Smooth muscle cell of the coronary artery (primary cell): ENCODE measurements at places on chromosomes 4 and X. TPM values are rescaled to one million over a fixed set of nuclear protein-coding genes. Genes with fewer than 3 reads are reported as not detected.

The ANOS1 gene
- 0.94 and 11.7 TPM in 2 replicates for total RNA-seq

The SEC31A gene
- 259 and 285 TPM in 2 replicates for total RNA-seq

The UGT2B10 gene
- not detected in 2 replicates for total RNA-seq

The NR3C2 gene
- 0.75 and 1.5 TPM in 2 replicates for total RNA-seq

The CXCL11 gene
- not detected in 2 replicates for total RNA-seq

The CSAG3 gene
- not detected in 2 replicates for total RNA-seq

The DDIT4L gene
- total RNA-seq, result 1.1 and 2.7 TPM in 2 replicates

The CTAG1B gene
- not detected in 2 replicates for total RNA-seq

The RBM47 gene
- 0.38 and 5.0 TPM in 2 replicates for total RNA-seq

The VSIG4 gene
- not detected in 2 replicates for total RNA-seq

The SYTL4 gene
- 1.7 and 20.6 TPM in 2 replicates for total RNA-seq

The MAGEB2 gene
- not detected in 2 replicates for total RNA-seq

The BMP3 gene
- total RNA-seq, result under 0.01 and 0.12 TPM in 2 replicates

The HOPX gene
- total RNA-seq, result 0.23 TPM in 1 of 2 replicates, not detected in the other

The SSX7 gene
- total RNA-seq, result not detected in 2 replicates

The KLHL34 gene
- not detected in 2 replicates for total RNA-seq

The SASH3 gene
- total RNA-seq, result not detected in 2 replicates

The SMIM31 gene
- not detected in 2 replicates for total RNA-seq

The ADAMTS3 gene
- 1.6 and 5.0 TPM in 2 replicates for total RNA-seq

The CLDN34 gene
- total RNA-seq, result not detected in 2 replicates

The GPR173 gene
- 1.4 and 4.2 TPM in 2 replicates for total RNA-seq

The GRIA3 gene
- 2.5 and 31.9 TPM in 2 replicates for total RNA-seq

The HAND2 gene
- 9.1 and 12.6 TPM in 2 replicates for total RNA-seq

The NLGN3 gene
- 0.08 and 0.35 TPM in 2 replicates for total RNA-seq

The NUDT10 gene
- 0.35 and 1.1 TPM in 2 replicates for total RNA-seq

The STAP1 gene
- total RNA-seq, result not detected in 2 replicates

The POU4F2 gene
- total RNA-seq, result not detected in 2 replicates

The ZBTB33 gene
- total RNA-seq, result 6.1 and 9.5 TPM in 2 replicates

The BGN gene
- total RNA-seq, result 10.5 and 118 TPM in 2 replicates

The MAGEA11 gene
- total RNA-seq, result not detected in 2 replicates

The AREG gene
- 0.47 TPM in 1 of 2 replicates, not detected in the other for total RNA-seq

The RIPPLY1 gene
- not detected in 2 replicates for total RNA-seq

The ERAS gene
- not detected in 2 replicates for total RNA-seq

The TLR8 gene
- not detected in 2 replicates for total RNA-seq

The CT45A3 gene
- not detected in 2 replicates for total RNA-seq

The SORCS2 gene
- 0.15 and 0.23 TPM in 2 replicates for total RNA-seq

The TLL1 gene
- 0.08 and 0.12 TPM in 2 replicates for total RNA-seq

The PPP1R2C gene
- not detected in 2 replicates for total RNA-seq

The F11 gene
- total RNA-seq, result not detected in 2 replicates

The PPEF2 gene
- total RNA-seq, result not detected in 2 replicates

The CTSO gene
- total RNA-seq, result 6.5 and 15.4 TPM in 2 replicates

The FRG2 gene
- not detected in 2 replicates for total RNA-seq

The GAK gene
- 36.7 and 48.7 TPM in 2 replicates for total RNA-seq

The DUX4 gene
- not detected in 2 replicates for total RNA-seq

The TBX22 gene
- total RNA-seq, result not detected in 2 replicates

The AWAT2 gene
- 0.08 TPM in 1 of 2 replicates, not detected in the other for total RNA-seq

The RNF113A gene
- total RNA-seq, result 18.6 and 19.0 TPM in 2 replicates

The ZNF141 gene
- total RNA-seq, result 4.0 and 5.9 TPM in 2 replicates

The PSAPL1 gene
- total RNA-seq, result not detected in 2 replicates

The DMP1 gene
- total RNA-seq, result not detected in 2 replicates

The XAGE1A gene
- total RNA-seq, result not detected in 2 replicates

The BRCC3 gene
- 9.2 and 12.1 TPM in 2 replicates for total RNA-seq

The ZNF718 gene
- total RNA-seq, result 3.2 and 3.6 TPM in 2 replicates

The F8 gene
- 1.7 and 3.5 TPM in 2 replicates for total RNA-seq

The TRIM60 gene
- total RNA-seq, result not detected in 2 replicates

The ENPP6 gene
- total RNA-seq, result not detected in 2 replicates

The QRFPR gene
- total RNA-seq, result not detected in 2 replicates
